ENCODE measurements at places on chromosomes 2 and 18.
A peak's percentile ranks its signal among the peaks of the same experiment; 100 is the strongest.

GRCh38 chr18:12282442-12283039 lies 25.5 kb upstream of the TUBB6 start:
- no peak for DNase-seq

GRCh38 chr2:100451092-100451491 lies 19.2 kb upstream of the NMS start:
- no peak for DNase-seq

DNA sequence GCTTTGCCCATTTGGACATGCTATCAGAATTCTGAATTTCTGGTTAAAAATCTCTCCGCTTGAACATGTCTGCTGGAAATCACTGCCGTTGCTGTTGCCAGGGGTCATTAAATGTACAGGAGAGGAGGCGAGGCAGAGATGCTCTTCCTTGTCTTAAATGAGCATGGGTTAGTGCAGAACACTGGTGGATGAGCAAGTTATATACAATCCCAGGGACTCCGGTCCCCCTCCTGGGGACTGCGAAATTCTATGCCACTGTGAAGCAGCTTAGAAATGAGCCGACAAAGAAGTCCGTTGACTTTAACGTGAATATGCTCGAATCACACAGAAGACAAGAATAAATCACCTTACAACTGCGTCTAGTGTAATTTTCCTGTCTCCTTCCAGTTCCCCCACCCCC lies 95.1 kb upstream of the KLHL14 start:
- no peak for DNase-seq

DNA sequence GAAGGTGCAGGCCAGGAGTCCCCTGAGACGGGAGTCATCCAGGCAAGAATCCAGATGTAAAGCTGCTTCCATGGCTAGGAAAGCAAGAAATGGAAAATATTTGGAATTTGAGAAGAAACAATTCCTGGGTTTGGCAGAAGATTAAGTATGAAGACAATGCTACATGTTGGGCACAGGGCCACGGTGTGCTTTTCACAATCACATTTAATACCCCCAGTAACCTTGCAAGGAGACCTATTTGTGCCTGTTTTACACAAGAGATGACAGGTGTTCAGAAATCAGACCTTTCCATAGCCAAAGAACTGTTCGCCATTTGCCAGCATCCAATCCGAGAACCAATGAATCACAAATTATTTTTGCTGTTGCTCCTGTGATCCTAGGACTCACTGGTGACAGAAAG lies 50.5 kb downstream of the KCTD1 start:
- no peak for DNase-seq

DNA sequence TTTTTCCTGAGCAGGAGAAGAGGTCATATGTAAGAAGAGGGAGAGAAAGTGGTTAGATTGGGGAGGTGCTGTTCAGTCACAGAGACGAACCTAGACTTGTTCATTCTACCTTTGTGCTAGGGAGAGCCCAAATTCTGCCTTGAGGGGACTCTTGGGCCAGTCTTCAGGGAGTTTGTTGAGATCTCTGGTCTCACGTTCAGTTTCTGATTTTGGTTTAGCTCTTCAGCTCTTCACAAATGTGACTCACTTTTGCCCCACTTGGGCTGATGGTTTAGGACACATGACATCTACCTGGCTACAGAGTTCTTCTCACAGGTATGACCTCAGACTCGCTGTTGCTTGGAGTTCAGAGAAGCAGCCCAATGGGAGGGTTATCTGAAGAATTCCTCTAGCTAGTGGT lies 49.2 kb upstream of the DARS1 start:
- DNase-seq = no peak

- no peak for DNase-seq
Observed at GRCh38 chr2:80519699-80520291, 215.2 kb upstream of the LRRTM1 start.

- DNase-seq = no peak
Observed at GRCh38 chr18:69998523-69998987, 50.9 kb upstream of the CD226 start.

GRCh38 chr2:185990861-185991525 lies 252.4 kb downstream of the FSIP2 start:
- DNase-seq = no peak

DNA sequence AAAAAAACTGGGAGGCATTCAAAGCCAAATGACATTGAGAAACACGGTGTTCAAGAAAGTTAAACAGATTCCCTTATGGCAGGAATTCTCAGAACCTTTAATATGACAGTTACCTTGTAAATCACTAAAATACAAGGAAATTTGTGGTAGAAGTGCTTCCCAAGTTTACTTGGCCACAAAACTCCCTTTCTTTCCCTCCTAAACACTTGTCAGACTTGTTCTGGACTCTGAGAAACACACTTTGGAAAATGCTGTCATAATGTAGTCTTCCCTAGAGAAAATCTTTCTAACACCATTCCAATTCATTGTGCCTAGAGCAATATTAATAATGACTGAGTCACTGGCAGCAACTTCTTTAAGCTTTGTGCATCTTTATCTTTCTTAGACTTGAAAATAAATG lies 140.4 kb downstream of the ANKRD44 start:
- no peak for DNase-seq

GRCh38 chr18:21672521-21673267 lies 31.9 kb downstream of the ABHD3 start:
- DNase-seq = no peak

DNA sequence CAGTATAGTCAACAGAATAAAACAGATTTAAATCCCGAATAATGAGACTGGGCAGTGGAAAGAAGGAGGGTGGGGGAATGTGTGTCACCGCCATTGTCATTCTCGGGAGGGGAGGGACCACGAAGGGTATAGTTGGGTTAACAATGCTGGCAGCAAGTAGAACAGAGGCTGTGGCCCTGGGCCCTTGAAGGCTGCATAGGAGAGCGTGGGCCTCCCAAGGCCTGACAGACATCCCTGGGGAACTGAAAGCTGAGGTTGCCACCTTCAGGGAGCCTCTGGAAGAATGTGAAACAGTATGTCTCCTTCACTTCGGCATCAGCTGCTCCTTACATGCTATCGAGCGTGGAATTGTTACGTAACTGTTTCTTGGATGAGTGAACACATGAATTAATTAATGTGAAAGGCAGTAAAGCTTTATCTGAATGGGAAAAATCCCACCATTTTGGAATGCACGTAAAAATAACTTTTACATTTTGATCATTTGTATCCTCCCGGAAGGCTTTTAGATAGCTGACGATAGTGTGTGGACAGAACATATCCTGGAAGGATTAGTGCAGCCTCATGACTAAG lies 92.8 kb upstream of the TTC39C start:
- DNase-seq = no peak

GRCh38 chr18:40577981-40578365 lies 1377.1 kb upstream of the PIK3C3 start:
- no peak for DNase-seq

DNA sequence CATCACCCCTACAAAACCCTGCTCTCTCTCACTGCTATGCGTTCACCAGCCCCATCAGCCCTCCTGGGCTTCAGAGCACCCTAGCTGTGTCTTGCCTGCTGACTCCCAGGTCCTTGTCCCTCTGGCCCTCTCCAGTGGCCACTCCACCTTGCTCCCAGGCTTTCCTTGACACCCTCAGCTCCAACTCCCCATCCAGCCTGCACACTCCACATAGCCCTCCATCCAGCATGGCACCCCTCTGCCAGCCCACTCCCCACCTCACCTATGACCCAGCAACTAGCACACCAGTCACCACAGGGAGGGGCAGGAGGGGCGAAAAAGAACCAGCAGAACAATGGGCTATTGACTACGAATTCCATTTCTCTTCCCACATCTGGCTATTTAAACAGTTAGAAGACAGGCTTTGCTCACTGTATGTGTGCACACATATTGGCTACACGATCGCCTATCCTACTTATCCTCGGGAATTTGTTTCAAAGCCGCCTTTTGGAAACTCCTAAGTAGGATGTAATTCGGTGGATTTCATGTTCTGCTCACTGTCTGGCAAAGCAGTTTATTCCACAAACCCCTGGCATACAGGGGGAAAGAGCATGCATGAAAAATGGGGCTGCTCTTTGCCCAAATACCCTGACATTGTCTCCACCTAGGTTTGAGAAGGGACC lies 195.3 kb downstream of the SMAD2 start:
- peak; percentile 48 for DNase-seq

- no peak for DNase-seq
Observed at GRCh38 chr2:191521608-191522208, 156.2 kb upstream of the NABP1 start.

- no peak for DNase-seq
Observed at GRCh38 chr2:18763338-18763737, 174.0 kb upstream of the NT5C1B start.

DNA sequence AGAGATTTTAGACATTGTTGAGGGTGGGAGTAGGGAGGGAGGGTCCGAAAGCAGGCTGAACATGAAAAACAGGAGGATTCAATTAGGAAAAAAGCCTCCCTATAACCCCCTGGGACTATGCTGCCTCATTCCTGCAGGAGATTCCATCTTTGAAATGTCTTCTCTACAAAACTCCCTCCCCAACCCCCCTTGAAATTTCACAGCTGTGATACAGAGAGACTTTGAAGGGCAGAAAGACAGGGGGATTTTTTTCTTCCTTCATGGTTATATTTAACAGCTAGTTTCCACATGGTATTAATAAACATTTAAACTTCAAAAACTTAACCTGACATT lies 57.6 kb downstream of the TRIB2 start:
- no peak for DNase-seq

DNA sequence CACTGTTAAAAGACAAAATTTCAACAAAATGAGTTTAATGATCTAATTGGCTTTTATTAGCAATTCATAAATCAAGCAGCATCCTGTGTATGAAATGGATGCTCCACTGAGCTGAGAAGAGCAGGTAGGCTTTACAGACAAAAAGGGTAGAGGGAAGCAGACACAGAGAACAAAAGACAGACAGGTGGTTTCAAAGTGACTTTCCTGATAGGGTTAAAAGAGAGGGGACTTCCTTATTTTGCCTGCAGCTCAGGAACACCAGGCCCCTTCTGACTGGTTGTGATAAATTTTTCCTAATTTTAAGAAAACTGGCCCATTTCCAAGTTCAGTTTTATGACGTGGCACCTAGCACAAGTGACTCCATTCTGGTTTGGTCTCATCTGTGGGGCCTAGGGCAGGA lies 11.9 kb downstream of the TEX51 start:
- no peak for DNase-seq

DNA sequence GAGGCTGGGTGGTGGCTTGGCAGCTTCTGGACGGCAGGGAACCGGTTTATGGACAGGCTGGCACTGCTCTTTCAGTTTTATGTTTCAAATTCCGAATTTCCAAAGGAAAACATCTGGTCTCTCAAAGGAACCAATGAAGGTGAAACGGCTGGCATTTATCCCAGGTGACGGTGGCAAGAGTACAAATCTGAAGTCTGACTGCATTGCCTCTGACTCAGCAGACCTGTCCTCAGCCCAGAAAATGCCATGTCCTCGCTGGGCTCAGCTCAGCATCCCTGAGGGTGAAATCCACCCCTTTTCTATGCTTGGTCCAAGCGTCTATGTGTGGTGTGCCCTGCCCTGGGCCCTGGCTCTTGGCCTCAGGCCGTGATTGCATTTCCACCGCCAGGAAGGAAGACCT lies 38.1 kb downstream of the NAPG start:
- no peak for DNase-seq

DNA sequence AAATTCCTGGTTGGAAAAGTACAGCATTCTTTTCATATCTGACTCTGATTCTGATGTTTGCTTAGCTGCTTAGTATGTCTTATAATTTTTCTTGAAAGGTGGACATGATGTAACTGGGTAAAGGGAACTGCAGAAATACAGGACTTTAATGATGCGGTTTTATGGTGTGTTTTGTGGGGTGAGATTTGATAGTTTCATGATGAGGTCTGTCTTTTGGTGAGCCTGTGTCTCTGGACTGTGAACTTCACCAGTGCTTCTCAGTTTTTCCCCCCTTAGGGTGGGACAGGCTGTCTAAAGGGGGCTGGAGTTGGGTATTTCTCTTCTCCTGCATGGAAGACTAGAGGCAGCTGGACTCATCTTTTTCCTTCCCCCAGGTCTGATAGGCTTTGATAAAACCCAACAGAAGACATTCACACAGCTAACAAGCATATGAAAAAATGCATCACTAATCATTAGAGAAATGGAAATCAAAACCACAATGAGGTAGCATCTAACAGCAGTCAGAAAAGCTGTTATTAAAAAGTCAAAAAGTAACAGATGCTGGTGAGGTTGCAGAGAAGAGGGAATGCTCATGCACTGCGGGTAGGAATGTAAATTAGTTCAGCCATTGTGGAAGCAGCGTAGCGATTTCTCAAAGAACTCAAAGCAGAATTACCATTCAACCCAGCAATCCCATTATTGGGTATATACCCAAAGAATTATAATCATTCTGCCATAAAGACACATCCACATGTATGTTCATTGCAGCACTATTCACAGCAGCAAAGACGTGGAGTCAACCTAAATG lies 77.6 kb downstream of the EPC2 start:
- no peak for DNase-seq
